NCI-H69 (cell line): ENCODE measurements at places on chromosomes 12 and 14.
A peak's percentile ranks its signal among the peaks of the same experiment; 100 is the strongest.

DNA sequence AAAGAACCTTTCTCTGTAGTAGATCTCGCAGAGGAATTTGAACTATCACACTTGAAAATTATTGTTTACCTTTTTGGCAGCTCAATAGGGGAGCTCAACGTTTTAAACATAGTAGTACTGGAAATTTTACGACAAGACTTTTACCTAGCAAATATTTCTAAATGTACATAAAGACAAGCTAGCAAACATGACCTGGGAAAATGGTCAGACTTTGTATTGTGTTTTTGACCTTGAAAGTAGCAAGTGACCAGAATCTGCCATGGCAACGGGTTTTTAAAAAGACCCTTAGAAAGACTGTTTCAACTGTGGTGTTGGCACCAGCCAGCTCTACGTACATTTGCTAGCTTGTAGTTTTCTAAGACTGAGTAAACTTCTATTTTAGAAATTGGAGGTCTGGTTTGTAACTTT lies 20.2 kb upstream of the A2M start:
- no peak for DNase-seq

- DNase-seq: peak; percentile 50
Observed at GRCh38 chr14:100665511-100666032, 61.1 kb upstream of the DLK1 start.

GRCh38 chr14:94918896-94919295 lies 149.0 kb upstream of the GSC start:
- no peak for DNase-seq

GRCh38 chr12:3076730-3077571 lies at the start of gene TSPAN9:
Gene TSPAN9 (plus strand): TSS chr12:3077379. CDS start chr12:3201194, 123,815 bp downstream.
- peak; percentile 82 for DNase-seq

GRCh38 chr12:6337958-6338433 lies 3.9 kb downstream of the TNFRSF1A start:
- no peak for DNase-seq

GRCh38 chr12:80698847-80699542 lies 8.4 kb upstream of the MYF6 start:
- no peak for DNase-seq

DNA sequence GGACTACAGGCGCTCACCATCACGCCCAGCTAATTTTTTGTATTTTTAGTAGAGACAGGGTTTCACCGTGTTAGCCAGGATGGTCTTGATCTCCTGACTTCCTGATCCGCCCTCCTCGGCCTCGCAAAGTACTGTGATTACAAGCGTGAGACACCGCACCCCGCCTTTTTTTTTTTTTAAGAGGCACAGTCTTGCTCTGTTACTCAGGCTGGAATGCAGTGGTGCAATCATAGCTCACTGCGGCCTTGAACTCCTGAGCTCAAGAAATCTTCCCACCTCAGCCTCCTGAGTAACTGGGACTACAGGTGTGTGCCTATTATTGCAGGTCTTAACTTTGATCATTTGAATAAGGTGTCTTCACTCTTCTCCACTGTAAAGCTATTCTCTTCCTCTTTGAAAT lies 5.3 kb upstream of the GLTP start:
- DNase-seq: no peak

DNA sequence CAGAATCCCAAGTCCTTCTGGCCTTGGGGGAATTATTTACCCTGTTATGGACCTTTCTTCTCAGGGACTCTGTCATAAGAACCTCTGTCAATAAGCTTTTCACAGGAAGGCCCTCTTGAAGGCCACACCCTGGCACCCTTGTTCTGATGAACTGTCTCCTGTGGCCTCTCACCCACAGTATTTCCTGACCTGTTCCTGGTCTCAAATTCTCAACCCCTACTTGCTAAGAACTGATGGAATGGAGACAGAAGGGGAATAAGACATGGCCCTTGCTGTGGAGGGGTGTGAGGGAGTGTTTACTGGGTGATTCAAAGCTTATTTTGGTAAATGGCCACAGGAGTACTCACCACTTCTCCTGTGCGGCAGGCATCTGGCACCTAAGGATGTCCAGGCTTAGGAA lies 1082.9 kb downstream of the BCL11B start:
- no peak for DNase-seq

- no peak for DNase-seq
Observed at GRCh38 chr12:107541001-107541705, 144.4 kb upstream of the PWP1 start.

DNA sequence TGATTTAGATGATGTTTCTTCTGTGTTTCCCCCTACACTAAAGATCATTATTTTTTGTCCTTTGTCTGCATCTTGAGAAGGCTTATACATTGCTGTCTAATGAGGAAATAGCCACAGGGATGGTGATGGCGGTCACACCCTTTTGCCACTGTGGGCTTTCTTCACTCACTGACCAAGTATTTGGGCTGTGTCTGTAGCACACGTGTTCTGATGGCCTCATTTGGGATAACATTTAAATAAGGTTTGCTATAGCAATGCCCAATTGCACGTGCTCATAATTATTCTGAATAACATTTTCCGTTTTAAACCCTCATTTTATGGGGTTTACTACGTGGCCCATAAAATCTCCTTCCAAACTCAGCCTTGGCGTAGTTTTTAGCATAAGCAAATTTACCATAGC lies 230.3 kb upstream of the PRICKLE1 start:
- DNase-seq: peak; percentile 17

- peak; percentile 39 for DNase-seq
Observed at GRCh38 chr14:34350903-34351302, 111.1 kb downstream of the SPTSSA start.

- DNase-seq: peak; percentile 96
Observed at GRCh38 chr12:99852666-99853065, 132.1 kb downstream of the ANKS1B start.

DNA sequence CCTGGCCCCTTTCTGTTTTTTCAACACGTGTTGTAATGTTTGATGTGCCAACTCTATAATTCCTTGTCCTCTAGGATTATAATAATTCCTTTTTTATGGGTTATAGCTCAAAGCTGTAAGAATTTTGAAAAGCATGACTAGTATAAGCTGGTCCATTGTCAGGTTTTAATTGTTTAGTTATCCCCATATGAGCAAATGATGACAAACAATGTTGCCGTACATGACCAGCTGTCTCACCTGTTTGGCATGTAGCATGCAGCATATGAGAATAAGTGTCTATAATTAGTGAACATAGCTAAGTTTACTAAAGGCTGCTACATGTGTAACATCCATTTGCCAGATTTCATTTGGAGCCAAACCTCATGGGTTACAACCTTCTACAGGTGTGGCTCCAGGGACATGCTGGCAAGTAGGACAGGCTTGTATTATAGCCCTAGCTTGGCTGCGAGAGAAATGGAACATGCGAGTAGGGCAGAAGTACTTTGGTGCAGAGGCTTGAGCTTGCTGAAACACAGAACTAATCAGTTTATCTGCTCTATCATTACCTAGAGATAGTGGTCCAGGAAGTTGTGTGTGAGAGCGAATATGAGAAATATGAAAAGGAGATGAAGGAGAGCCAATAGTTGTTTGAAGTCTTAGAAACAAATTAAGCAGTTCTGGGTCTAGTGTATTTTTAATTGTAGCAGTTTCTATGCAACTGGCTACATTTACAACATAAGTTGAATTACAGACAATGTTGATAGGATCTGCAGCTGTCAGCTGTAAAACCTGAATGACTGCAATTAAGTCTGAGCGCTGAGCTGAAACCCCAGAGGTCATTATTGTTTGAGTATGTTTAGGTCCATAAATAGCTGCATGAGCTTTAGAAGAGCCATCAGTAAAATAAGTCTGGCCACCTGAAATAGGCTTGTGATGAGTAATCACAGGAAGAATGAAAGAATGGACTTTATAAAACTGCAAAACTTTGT lies 22.6 kb upstream of the MAPKAPK5 start:
- peak; percentile 82 for DNase-seq

DNA sequence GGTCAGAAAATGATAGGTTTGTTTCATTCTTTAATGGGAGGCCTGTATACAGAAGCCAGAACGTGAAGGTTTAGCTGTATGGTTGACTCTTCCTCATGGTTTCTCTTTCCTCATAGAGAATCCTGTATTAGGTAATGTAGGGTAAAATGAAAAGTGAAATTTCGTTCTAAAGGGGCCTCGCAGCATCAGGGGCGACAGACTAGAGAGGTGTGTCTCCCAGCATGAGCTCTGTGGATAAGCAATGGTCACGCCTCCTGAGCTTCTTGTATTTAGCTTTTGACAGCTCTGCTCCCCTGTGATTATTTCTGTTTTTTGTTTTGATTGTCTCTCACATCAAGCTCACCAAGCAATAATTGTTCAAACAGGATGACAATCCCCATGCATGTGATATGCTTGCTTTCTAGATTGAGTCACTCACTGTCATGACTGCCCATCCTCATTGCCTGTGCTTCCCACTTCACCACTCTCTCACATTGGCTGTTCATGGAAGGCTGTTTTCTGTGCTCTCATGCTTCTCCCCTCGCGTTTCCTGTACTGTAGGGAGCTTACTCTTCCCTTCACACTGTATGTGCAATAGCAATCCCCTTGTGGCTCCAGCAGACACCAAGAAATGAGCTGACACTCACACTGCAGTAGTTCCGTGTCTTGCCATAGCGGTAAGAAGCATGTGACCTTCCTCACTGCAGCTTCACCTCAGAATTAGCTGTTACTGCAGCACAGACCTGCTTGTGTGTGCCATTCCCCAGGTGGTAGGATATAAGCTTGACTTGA lies 44.0 kb downstream of the RAD52 start:
- no peak for DNase-seq
